ENCODE measurements at places on chromosomes 4 and X. TPM values are rescaled to one million over a fixed set of nuclear protein-coding genes. Genes with fewer than 3 reads are reported as not detected.

The PGAM4 gene
- total RNA-seq = not detected

The KCTD8 gene
- 0.28 TPM for total RNA-seq

The ZDHHC9 gene
- total RNA-seq = 17.4 TPM

The MAGED4B gene
- 7.9 TPM for total RNA-seq

The HS3ST1 gene
- 5.3 TPM for total RNA-seq

The TCP11X2 gene
- not detected for total RNA-seq

The ITIH6 gene
- total RNA-seq = not detected

The REPS2 gene
- total RNA-seq = 3.8 TPM

The OTUD6A gene
- total RNA-seq = not detected

The LUZP4 gene
- not detected for total RNA-seq

The RPA4 gene
- 0.73 TPM for total RNA-seq

The NLRP2B gene
- total RNA-seq = not detected

The KLB gene
- not detected for total RNA-seq

The UGT2B15 gene
- total RNA-seq = not detected

The MID1IP1 gene
- 30.4 TPM for total RNA-seq

The MAGEA1 gene
- 0.07 TPM for total RNA-seq
